ENCODE measurements at places on chromosomes 7 and 10. TPM values are rescaled to one million over a fixed set of nuclear protein-coding genes. Genes with fewer than 3 reads are reported as not detected.
A peak's percentile ranks its signal among the peaks of the same experiment; 100 is the strongest.

DNA sequence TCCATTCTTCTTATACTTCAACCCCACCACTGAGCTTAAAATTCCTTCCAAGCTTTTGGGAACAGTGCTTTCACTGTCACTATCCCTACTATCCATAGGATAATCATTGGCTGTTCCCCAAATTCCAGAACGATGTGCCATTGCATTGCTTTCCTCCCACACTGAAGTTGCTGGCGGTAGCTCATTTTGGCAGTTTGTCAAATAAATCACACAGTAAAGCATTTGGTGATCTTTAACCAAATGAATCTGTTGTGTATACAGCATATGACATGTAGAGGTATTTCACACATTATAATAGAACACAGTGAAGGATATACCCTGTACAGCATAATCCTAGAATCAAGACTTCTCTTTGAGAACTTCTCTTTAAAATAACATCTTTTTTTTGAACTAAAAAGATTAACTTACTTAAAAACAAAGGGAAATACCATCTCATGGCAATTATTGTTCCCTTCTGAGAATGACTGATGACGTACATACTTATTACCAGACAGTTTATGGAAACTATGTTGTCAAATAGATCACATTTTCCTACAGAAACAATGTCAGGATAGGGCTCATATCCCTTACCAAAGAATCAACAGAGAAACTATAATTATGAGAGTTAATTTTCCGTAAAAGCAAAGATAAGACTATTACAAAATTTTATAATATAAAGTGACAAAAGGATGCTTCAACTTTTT lies 93.6 kb downstream of the CTNNA3 start:
- DNase-seq = no peak

DNA sequence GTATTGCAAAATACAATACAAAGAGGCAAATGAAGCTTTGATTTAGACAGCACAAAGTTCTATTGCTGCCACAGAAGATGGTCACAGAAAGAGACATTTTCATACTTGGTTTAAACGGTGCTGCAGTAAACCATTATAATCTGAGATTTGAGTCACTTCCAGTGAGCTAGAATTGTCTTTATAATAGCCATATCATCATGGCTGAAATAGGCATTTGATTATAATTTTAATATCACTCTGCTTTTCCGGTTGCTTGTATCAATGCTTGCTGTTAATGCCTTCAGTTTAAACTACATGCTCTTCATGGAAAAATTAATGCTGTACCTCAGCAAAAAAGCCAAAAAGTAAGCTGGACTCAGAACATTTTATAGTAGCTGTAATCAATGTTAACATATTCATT lies 48.5 kb downstream of the CPEB3 start:
- no peak for DNase-seq

DNA sequence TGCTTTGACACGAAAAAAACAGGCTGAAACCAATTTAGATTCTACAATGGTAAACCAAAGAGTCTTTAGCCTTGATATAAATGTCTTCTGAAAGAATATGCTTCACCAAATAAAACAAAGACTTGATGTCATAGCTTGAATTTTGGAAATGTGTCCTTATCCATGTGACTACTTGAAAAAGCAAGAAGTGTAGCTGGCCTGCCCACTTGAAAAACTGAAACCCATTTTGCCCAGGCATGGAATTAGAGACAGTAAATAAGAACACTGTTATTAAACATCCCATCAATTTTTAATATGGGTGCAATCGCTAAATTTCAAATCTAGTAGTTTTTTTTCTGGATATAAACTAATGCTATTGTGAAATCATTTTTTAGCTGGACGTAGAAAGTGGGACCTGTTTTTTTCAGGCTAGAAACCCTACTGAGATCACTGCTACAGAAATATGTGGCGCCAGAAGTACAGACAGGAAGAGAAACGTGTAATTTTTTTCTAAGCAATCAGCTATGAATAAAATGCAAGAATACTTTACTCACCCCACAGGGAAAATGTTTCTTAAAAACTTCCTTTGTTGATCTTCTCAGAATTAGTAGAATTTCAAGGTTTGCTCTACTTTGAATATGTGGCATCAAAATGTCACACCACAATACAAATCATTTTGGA lies 56.7 kb downstream of the PIP4K2A start:
- no peak for DNase-seq

DNA sequence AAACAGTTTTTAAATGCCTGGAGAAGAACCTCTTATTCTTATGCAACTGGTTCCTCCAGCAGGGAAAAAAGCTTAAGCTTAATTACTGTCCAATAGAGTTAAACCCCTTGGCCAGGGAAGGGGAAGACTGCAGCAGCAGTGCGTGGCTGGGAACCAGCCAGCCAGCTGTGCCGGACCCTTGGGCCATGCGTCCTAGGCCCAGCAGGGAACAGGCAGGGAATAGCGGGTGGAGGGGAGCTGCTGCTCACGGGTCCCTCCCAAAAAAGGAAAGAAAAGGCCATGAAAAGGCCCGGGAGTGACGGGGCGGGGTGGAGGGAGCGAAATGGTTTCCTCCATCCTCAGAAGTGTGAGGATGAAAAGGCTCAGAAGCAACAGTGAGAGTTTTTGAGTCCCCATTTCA lies 35.2 kb upstream of the HECW1 start:
- no peak for DNase-seq

DNA sequence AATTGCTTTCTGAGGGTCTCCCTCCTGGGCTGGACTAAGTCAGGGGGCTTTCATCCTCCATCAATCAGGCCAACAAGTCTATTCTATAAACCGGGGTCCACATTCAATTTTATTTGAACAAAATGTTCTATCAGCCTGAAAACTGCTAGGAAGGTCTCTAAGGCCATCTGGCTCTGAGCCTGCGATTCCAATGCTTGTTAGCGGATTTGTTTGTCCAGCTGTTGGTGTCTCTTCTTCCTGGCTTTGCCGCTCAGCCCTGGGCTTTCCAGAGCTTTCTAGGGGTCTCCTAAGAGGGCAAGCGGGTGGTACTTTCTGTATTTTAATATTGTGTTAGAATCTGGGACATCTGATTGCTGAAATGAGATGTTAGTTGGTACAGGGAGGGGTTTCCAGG lies 136.7 kb downstream of the VIPR2 start:
- DNase-seq = no peak

GRCh38 chr7:1255080-1255816 lies 22.6 kb downstream of the UNCX start:
- DNase-seq = no peak

- DNase-seq = no peak
These were observed 318.4 kb upstream of the KAT6B start for GRCh38 chr10:74507951-74508350.

GRCh38 chr7:16773326-16773725 lies 19.8 kb downstream of the TSPAN13 start:
- DNase-seq = no peak

- DNase-seq = no peak
These were observed 99.7 kb downstream of the MAPK8 start for GRCh38 chr10:48406204-48406603.

GRCh38 chr7:80453699-80454340 lies 58.0 kb downstream of the GNAT3 start:
- peak; percentile 2 for DNase-seq

DNA sequence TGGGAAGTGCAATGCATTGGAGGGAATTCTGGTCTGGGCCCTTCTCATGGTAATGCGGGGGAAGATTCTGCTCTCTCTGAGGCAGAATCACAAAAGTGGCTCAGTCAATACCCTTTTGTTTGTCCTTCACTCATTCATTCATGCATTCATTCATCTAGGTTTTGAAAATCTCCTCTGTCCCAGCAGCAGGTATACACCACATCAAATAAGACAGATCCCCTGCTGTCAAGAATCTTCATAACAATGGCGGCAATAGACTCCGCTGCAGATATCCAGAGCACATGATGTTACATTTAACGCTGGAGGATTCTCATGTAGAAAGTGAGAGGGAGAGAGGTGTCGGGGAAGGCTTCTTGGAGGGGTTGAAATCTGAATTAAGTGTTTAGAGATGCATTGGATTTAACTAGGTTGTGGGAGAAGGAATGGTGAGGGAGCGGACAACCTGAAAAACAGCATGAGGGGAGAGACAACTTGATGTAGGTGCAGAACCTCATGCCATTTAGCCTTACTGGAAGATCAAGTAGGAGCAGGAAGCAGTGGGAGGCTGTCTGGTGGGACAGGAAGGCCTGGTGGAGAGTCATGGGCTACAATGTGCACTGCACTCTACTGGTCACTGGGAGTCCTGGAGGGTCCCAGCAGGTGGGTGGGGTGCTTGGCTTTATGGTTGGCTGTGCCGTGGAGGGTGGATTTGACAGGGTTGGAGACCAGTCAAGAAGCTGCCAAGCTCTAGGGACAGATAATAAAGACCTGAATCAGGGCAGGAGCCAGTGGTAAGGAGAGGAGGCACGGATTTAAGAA lies 5.2 kb upstream of the FAM180A start:
- no peak for DNase-seq

KLLN gene
- 0.82 TPM for total RNA-seq

MUC12 gene
- total RNA-seq = 0.41 TPM

DNA sequence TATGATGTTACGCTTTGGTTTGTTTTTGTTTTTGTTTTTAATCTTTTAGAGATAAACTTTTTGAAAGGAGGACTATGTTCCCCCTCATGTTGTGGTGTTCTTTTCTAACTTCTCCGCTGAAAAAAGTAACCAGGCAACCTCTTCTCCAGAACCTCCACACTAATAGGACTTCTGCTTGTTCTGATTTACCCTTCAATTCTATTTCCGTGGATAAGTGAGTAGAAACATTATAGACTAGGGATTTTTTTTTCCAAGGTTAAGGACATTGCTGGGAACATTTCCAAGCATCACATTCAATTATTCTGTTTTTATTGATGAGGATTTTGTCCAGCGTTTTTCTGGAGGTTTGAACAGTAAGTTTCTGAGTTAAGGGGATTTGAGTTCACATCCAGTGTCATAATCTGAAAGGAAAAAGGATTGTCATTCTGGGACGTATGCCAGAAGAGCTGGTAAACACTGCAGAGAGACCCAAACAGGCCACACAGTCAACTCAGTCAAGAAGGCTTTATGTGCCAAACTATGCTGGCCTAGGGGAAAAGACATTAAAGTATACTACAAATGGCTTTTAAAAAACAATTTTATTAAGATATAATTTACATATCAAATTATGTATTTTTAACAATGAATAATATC lies 28.3 kb upstream of the RALA start:
- DNase-seq = no peak

GRID1 gene
- 12.6 TPM for total RNA-seq

DNA sequence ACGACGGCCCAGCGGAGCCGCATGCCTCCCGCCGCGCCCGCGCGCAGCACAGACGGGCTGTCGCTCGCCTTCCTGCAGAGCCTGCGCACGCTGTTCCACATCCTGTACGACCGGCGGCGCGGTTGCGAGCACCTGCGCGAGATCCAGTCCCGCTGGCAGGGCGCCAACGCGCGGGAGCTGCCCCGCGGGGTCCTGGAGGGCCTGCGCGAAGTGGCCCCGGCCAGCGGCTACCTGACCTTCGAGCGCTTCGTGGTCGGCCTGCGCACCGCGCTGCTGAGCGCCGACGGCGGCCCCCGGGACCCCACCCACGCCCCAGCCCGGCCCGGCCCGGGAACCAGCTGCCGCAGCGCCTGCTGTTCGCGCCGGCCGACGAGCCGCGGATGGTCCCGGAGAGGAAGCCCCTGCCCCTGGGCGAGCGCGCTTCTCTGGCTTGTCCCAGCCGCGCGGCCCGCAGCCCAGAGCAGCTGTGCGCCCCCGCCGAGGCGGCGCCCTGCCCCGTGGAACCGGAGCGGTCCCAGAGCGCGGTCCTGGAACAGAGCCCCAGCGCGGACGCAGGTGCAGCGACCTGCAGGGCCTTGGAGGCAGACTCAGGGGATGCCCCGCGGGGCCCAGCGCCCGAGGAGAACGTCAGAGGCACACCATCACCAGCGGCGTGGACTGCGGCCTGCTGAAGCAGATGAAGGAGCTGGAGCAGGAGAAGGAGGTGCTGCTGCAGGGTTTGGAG lies 25.3 kb upstream of the ZNF716 start:
- DNase-seq = no peak

DNA sequence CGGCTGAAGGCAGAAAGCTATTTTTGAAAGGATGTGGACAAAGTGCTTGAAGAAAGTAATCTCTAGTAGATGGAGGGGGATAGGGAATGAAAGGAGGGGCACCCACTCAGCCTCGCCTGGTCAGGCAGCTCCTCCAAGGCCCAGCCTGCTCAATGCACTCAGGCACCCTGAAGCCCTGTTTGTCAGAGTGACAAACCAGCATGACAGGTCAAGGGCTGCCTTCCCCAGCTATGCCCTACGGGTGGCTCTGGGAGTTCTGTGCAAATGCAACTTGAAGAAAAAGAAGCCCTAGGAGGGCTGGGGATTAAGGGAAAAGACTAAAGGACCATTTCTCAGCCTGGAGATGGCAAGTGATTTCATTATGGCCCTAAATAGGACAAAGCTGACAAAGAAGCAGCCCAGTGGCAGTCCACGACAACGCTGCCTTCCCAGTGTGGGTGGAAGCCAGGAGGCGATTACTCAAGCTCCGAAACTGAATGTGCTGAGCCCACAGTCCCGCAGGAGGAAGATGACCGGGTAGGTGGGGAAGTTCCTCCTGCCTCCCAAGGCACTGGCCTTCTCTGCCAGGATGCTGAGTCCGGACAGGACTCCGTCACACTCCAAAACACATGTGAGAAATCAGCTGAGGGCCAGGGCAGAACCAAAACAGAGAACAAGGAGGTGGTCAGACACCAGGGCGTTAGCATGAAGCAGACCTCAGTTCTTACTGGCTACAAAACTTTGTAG lies 16.3 kb downstream of the LIPA start:
- no peak for DNase-seq

DNA sequence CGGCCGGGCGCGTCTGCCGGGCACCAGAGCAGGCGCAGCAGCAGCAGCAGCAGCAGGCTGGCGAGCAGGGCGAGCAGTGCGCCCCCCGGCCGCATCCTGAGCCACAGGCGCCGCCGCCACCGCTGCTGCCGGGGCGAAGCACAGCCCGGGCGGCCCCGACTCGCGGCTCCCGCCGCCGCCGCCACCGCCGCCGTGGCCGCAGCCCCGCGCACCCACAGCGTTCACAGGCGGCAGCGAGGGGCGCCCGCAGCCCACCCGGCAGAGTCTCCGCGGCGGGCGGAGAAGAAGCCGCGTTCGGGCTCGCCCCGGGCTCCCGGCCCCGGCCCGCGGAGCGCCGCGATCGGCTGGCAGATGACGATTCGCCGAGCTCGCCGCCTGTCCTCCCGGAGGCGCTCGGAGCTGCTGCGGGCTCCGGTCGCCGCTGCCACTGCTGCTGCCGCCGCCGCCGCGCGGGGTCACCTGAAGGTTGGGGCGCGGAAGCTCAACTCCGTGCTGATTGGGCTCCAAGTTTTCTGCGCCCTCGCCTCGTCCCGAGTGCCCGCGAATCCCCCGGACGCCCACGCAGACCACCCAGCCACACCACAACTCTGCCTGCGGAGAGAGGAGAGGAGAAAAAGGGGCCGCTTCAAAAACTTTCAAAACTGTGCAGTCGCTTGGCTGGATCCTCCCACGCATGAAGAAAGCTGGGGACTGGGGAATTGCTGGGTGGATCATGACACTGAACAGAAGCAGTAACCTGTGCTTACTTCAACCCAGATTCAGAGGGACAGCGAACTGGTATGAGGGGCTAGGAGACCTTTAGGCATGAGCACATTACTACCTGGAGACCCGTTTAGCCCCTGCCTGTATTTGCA lies at the start of gene ST8SIA6:
TSS of gene ST8SIA6 (minus strand) at position 435 of the 854 bp plus-strand sequence. CDS start at position 95, 340 bp downstream.
- DNase-seq = peak; percentile 59

TCAF2 gene
- total RNA-seq = under 0.01 TPM

All from frontal cortex (tissue), 4 donors.